ENCODE measurements at places on chromosomes 16 and 17.
A peak's percentile ranks its signal among the peaks of the same experiment; 100 is the strongest.

GRCh38 chr17:51590071-51590656 is 329.8 kb downstream of the UTP18 start:
- no peak for DNase-seq

GRCh38 chr17:82931699-82932517 is 92.1 kb upstream of the ZNF750 start:
- no peak for DNase-seq

DNA sequence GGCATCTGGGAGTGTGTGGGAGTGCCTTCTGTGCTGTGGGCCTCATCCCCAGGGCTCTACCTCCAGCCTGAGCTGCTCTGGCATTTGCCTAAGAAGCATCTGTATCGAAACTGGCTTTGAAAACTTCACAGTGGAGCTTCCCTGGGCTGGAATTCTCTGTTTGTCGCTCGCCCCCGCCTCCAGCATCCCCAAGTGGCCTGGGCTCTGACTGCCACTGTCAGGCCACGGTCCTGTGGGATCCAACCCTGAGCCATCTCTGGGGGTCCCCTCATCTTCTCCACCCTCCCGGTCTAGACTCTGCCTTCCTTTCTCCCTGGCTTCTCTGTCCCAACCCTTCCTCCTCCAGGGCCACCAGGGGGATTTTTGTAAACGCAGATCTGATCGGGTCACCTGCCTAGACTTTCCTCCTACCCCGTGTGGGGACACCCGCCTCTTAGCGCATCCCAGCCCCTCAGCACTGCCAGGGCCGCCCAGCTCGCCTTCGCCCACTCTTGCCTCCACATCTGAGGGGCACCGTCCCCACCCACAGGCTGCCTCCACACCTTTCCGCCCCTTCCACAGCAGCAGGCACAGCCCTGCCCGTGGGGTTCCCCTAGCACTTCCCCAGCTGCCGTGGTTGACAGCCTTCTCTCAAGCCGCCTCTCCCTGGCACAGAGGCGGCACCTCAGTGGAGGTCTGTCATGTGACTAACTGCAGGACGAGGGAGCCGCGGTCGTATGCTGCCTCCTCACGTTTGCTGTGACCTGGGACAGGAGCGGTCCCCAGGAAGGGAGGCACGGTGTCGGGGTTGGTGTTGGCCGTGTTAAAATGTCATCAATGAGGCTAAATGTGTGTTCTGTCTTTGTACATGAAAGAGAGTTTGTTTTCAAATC is 12.0 kb downstream of the TBC1D24 start:
- DNase-seq = peak; percentile 60

DNA sequence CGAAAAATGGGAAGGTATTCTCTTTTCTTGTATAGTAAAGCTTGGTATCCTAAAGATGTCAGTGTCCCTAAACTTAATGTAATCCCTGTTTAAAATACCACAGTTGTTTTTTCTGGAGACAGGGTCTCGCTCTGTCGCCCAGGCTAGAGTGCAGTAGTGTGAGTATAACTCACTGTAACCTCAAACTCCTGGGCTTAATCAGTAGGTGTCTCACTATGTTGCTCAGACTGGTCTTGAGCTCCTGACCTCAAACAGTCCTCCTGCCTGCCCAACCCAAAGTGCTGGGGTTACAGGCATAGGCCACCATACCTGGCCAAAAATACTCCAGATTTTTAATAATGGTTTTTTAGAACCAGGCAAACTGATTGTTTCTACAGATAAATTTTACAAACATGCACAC is 8.2 kb downstream of the DCAF7 start:
- no peak for DNase-seq

GRCh38 chr17:50037321-50038107 is 18.4 kb upstream of the ITGA3 start:
- no peak for DNase-seq

DNA sequence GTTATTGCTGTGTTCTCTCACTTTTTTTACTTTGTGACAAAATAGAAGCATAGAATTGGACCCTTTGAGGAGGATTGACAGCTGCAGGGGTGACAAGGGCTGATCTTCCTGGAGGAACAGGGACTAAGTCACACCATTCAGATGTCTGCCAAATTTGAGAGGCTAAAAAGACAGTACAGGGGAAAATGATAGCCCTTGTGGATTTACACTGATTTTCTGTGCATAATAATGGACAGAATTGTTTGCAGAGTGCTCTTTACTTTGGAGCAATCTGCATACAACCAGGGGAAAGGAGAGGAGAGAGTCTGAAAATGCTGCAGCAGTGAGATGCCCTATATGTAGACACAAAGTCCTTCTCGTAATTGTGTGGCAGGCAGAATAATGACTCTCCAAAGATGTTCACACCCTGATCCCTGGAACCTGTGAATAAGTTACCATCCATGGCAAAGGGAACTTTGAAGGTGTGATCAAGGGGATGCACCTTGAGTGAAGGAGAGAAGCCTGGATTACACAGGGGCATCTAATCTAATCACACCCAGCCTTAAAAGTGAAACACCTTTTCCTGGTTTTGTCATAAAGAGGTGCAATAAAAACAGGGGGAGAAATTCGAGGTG is 221.4 kb upstream of the CPHXL start:
- DNase-seq = no peak

GRCh38 chr17:28526381-28526780 is 20.2 kb downstream of the FOXN1 start:
- no peak for DNase-seq

- DNase-seq = no peak
These were observed 37.8 kb upstream of the CBX4 start for GRCh38 chr17:79877041-79877440.

GRCh38 chr16:68737730-68738629 is 888 bp downstream of the CDH1 start:
- DNase-seq = no peak

DNA sequence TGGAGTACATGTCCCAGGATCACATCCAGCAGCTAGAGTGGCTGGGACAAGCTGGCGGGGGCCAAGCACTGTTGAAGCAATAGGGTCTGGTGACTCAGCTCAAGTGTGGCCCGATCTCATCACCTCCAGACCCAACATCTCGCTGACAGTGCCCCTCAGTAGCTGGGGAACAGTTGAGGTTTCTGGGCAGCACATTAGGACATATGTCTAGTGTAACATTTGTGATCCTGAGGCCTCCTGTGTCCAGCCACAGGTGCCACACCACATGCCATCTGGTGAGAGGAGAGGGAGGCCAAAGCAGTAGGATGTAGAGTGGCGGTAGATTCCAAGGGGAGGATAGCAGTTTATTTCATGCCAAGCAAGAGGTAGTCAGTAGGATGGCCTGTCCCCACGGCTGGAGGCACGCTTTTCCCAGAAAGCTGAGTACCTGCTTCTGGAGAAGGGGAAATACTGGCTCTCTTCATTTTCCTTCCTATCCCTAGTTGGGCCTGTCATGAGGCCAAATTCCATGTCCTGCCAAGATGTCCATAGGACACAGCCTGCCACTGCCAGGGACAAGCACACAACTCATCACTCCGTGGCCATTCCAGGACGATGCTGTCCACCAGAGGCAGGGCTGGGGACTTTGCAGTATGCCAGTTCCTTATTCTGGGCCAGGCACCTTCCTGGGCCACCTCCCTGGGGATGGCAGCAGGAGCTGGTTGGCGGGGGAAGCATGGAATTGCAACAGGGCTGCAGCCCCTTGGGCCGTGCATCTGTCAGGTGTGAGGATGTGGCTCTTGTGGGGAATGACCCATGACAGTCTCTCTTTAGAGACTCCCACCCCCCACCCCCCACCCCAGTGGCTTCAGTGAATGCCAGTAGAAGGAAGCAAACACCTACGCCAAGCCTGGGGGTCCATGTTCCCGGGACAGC is 24.0 kb downstream of the GGA3 start:
- DNase-seq = no peak

DNA sequence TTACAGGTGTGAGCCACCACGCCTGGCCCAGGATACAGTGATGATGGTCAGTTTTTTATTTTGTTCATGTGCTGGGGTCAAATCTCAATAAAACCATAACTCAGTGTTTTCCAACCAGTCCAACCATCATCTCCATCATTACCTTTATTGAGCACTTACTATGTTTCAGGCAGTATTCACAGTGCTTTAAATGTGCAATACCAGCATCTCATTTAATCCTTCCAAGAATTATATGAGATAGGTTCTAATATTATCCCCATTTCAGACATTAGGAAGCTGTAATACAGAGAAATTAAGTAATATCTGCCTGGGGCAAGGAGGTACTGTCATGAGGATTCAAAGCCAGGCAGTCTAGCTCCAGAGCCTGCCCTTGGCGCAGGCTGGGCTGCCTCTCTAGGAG is 36.9 kb upstream of the TANGO6 start:
- DNase-seq = no peak

DNA sequence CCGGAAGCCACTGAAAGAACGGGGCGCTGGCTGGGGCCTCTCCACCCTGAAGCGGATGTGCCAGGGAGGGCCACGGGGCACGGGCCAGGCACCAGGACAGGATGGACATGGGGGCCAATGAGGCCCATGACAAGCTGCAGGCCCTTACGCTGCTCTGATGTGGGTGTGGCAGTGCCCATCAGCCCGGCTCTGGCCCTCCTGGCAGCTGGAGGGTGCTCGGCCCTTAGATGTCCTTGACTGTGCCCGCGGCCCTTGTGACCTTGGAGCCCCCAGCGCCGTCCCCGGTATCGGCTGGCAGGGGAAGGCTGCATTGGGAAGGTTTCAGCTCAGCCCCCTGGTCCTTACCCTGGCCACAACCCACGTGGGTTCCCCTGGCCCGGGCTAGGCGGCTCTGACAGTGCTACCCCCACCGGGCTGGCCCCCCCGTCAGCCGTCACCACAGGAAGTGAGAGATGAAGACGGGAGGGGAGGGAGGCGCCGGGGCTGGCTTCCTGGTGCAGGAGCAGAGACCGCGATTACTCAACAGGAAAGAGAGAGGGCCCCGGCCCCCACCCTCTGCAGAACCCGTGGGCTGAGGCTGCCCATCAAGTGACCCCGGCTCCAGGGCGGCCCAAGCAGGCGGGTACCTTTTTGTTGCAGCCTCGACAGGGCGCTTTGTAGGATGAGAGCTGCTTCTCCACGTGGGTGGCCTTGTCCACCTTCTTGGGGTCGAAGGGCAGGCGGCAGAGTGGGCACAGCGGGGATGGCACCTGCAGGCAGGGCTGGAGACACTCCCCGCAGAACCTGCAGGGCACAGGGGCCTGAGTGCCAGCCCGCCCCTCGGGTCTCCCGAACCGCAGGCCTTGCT is 5.3 kb downstream of the RNF166 start:
- peak; percentile 94 for DNase-seq

DNA sequence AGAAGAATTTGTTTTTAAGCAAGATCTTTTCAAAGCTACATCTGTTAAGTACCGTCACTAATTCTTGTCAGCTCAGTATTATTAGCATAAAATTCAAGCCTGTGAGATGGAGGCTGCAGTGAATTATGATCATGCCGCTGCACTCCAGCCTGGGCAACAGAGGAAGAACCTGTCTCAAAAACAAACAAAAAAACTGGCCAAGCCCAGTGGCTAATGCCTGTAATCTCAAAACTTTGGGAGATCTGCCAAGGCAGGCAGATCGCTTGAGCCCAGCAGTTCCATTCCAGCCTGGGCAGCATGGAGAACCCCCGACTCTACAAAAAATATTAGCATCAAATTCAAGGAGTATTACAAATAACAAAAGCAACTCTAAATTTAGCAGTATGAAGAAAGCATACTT is 88.0 kb downstream of the STXBP4 start:
- DNase-seq = no peak

DNA sequence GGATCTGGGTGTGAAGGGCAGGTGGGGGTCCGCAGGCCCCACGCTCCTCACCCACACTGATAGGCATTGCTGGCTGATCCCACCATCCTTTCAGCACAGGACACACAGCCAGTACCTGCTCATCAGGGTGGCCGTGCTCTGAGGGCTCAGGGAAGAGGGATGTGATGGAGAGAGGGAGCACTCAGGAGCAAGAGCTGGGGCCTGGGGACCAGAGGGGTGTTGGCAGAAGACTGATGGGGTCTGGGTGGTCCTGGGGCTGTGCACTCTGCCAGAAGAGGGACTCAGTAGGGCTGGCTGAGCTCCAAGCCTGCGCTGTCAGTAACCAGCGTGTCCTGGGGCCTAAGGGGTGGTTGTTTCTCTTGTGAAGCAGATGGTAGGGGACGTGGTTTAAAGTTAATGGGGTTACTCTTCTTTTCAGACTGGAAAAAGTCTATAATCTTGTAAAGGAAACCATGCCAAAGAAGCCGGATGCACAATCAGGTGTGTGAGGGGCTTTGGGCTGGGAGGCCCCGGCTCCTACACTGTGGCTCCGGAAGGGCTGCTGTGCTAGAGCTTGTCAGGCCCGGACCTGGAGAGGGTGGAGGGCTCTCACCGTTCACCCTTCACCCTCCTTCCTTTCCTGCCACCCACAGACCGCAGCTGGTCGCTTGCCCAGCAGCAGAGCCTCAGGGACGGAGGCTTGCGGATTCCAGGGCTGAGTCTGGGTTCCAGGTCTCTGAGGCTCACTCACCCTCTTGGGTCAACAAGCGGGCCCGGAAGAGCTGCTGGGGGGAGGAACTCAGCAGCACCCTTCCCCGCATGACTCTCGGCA is 27.8 kb downstream of the POLR3E start:
- no peak for DNase-seq

DNA sequence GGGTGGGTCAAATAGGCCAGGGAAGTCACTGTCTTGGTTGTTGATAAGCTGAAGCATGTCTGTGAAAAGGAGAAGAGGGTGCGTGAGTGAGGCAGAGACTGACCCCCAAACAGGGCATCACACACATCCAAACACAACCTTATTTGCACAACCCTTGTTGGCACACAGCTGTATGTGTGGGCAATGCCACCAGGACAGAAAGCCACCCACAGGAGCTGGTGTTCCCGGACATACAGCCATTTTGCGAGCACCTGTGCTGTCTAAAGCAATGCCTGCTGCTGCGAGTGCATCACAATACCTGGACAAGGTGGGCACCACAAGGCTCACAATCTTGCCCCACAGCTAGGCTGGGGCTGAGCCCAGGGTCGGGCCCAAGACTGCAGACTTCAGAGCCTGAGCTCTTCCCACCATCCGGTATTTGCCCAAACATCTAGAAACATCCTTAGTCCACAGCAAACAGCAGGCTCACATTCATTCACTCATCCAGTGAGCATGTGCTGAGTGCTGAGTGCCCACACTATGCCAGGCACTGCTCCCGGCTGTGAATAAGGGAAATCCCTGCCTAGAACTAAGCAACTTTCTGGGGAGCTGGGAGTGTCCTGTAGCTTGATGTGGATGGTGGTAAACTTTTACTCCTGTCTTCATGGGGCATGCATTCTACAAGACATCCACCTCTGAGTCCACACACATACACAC is 16.2 kb downstream of the SREBF1 start:
- no peak for DNase-seq

- no peak for DNase-seq
These were observed 6.0 kb downstream of the NKIRAS2 start for GRCh38 chr17:42025936-42026335.

DNA sequence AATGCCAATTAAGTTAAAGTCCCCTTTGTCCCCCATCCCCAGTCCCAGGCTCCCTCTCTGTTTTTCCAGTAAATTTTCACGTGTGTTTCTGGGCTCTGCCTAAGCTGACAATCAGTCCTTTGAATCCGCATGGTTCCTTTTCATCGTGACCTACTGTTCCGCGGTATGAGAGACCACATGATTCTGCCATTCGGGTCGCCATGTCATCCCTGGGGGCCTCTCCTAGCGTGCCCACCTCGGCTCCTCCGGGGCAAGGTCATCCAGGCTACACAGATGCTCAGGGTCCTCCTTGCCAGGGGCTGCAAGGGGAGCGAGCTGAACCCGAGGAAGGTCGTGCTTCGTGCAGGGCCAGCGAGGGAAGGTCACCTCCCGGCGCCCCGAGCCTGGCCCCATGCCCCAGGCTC is 157.6 kb downstream of the RAB11FIP4 start:
- DNase-seq = no peak

GRCh38 chr17:7138800-7139381 is 24.3 kb upstream of the ASGR2 start:
- DNase-seq = no peak
